ENCODE measurements at places on chromosomes 1 and 21. TPM values are rescaled to one million over a fixed set of nuclear protein-coding genes. Genes with fewer than 3 reads are reported as not detected.

The AGMAT gene
- 34.4 TPM for total RNA-seq

- H3K27ac ChIP-seq = no peak overlapping the region
- no peak for DNase-seq
- no peaks in the 10 kb centered on the region for H3K36me3 ChIP-seq
- H3K27me3 ChIP-seq = peaks cover 5% of the 10 kb centered on the region
- no peak overlapping the region for H3K4me3 ChIP-seq
These were observed 5.1 kb upstream of the FOXJ3 start for GRCh38 chr1:42340093-42340492.

GRCh38 chr1:205317311-205317917, 4.1 kb downstream of the NUAK2 start:
- H3K27me3 ChIP-seq = peaks cover 2% of the 10 kb centered on the region
- no peak for DNase-seq
- H3K4me3 ChIP-seq = peak overlapping the region; percentile 71
- H3K36me3 ChIP-seq = peaks cover 2% of the 10 kb centered on the region

The ASPM gene
- 27.5 TPM for total RNA-seq

Data from activated T-helper 1 cell treated with anti-CD3 and anti-CD28 coated beads, Interleukin-12 subunit alpha, Interleukin-12 subunit beta, Interleukin-2, Interleukin-4 antibody, amounts not matched to agents 30 ng/mL and 10 ng/mL and 1 ng/mL, durations not matched to agents 14 hours and 24 hours and 36 hours (primary cell).